Left ventricle myocardium inferior (tissue), 1 donor: ENCODE measurements at places on chromosomes 1 and 21. TPM values are rescaled to one million over a fixed set of nuclear protein-coding genes. Genes with fewer than 3 reads are reported as not detected.

The SLC66A1 gene
- total RNA-seq: 5.8 TPM

The SPATA21 gene
- total RNA-seq: not detected

The MRPL55 gene
- total RNA-seq: 51.0 TPM

The ERICH3 gene
- not detected for total RNA-seq

The S100A3 gene
- 0.36 TPM for total RNA-seq

The TMIGD3 gene
- total RNA-seq: 0.85 TPM

The DIO1 gene
- total RNA-seq: not detected

The ATAD3C gene
- 2.8 TPM for total RNA-seq

The CHI3L1 gene
- total RNA-seq: not detected

The GUCA2B gene
- total RNA-seq: not detected

The IL19 gene
- total RNA-seq: not detected

The AMPD1 gene
- total RNA-seq: not detected

The DISP1 gene
- 3.4 TPM for total RNA-seq

The MATN1 gene
- total RNA-seq: not detected

The CDC42BPA gene
- 35.1 TPM for total RNA-seq

The PTPN7 gene
- total RNA-seq: 0.44 TPM

The LCE1A gene
- not detected for total RNA-seq

The HEYL gene
- 21.2 TPM for total RNA-seq

The SLC22A15 gene
- total RNA-seq: 8.4 TPM

The ARL8A gene
- 64.7 TPM for total RNA-seq

The B3GALT5 gene
- 0.03 TPM for total RNA-seq

The CFAP107 gene
- not detected for total RNA-seq

The ZNF684 gene
- total RNA-seq: 7.8 TPM

The PIK3R3 gene
- 32.7 TPM for total RNA-seq

The OR2AK2 gene
- total RNA-seq: not detected

The ARID4B gene
- 15.7 TPM for total RNA-seq

The COL6A1 gene
- 154 TPM for total RNA-seq

The DLGAP3 gene
- total RNA-seq: 0.05 TPM

The TTF2 gene
- total RNA-seq: 6.4 TPM

The PAPPA2 gene
- 0.41 TPM for total RNA-seq

The MRAP gene
- total RNA-seq: not detected

The S100A4 gene
- 137 TPM for total RNA-seq

The VHLL gene
- not detected for total RNA-seq
